ENCODE measurements at places on chromosomes 5 and 9. TPM values are rescaled to one million over a fixed set of nuclear protein-coding genes. Genes with fewer than 3 reads are reported as not detected.

LHX6 gene
- not detected for total RNA-seq

POU4F3 gene
- 0.16 TPM for total RNA-seq

DNA sequence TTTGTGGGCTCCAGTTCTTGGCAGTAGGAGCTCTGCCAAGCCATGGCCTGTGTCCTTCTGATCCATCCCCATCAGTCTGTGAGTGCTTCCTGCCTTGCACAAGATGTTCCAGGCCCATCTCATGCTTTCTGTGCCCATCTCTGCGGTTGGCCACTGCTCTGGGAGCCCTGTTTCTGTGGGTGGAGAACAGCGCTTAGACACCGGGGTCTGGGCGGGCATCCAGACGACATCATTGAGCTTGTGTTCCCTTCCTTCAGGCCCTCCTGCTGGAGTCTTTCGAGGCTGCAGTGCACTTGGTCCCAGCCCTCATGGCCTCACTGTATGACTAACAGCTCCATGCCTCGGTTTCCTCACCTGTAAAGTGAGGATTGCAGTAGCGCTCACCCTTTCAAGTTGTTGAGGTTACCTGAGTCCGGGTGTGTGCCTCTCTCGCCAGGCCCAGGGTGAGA, 14.9 kb upstream of the CARD19 start:
- no peak for DNase-seq

INSL4 gene
- total RNA-seq: 0.20 TPM

- no peak for DNase-seq
Measured at GRCh38 chr9:138122676-138123075, 245.1 kb downstream of the CACNA1B start.

BRINP1 gene
- not detected for total RNA-seq
